ENCODE measurements at places on chromosomes 2 and 18.

DNA sequence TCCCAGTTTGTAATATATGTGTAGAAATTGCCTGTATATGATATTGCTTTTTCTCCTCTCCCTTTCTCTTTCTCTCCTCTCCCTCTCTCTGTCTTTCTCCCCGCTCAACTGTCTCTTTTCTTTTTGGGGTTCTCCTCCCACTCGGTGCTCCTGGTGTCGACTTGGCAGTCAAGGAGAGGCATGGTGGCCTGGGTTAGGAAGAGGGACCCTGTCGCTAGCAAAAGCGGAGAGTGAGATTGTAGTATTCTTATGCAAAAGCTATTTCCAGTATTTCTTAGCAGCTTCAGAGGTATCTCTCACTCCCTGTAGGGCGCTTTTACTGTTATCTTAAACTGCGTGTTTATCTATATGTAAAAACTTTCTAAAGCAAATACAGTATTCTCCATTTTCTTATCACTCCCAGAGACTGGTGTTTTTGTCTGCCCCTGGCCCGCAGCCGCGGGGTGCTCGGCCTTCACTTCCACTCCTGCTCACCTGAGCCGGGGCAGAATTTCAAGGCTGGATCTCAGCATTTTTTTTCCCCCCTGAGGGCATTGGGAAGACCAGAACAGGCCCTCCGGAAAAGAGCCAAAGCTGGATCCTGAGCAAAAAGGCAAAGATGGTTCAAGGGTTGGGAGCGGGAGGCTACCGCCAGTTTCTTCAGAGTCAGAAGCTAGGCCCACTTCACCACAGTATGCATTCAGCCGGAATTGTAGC lies 4.3 kb downstream of the SIX3 start:
- DNase-seq: no peak

DNA sequence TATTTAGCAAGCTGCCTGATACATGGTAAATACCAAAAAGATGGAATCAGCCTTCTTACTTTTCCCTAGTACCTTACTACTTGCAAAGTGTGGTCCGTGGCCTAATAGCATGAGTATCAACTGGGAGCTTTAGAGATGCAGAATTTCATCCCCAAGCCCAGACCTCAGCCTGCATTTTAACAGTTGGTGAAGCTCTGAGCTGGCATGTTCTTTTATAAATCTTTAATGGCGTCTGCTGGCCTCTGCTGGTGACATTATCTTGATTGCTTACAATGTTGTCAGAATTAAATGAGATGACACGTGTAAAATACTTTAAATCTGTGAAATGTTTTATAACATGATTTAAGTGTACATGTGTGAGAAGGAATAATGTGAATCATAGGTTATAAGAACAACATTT lies 115.1 kb upstream of the NOSTRIN start:
- DNase-seq: no peak

DNA sequence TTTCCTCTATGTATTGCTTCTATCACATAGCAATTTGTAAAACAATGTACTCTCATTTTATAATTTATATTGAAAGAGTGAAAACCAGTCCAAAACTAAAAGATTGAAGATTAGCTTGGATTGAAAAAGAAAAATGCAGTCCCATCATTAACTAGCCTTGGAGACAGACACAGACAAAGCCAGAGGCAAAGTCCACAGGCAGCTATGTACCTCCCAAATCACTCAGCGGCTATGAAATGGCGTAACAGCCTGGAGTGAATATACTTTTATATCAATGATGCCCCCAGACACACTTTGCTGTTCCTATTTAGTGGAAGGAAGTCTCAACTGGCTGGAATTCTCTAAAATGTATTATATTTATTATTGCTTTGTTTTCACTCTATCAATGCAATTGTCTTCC lies 33.6 kb upstream of the DOK6 start:
- DNase-seq: no peak

GRCh38 chr2:1640301-1641135 lies 103.8 kb downstream of the PXDN start:
- DNase-seq: no peak

- DNase-seq: no peak
Observed at GRCh38 chr2:174171686-174172445, 76.5 kb downstream of the OLA1 start.

DNA sequence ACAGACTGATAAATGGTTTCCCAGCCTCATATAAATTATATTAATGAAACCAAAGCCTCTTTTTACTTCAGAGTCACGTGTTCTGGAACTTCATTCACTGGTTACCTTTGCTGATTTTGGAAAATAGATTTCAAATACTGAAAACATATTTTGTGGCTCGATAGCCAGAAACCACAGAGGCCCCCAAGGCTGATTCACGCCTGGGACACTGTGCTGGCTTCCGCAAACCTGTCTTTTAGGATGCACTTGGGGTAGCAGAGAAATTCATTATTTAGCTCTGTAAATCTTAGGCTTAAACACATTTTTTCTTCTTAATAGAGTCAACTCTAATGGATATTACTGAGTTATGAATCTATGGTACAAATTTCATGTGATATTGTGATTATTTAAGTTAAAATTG lies 90.7 kb upstream of the TMEM18 start:
- DNase-seq: no peak

DNA sequence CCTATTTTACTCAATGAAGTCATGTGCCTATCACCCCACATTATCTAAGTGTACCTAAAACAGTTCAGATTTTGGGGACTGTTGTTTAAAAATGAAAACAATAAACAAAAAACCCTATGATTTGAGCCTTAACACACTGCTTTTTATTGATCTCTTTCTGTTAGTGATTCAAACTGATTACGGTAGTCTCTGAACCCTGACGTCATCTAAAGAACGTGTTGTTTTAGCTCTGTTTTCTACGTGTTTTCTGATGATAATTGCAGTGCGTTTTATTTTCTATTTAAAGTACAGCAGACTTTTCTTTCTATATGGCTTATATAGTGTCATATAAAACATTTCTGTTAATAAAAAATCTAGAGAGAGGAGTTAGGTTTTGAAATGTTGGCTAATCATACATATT lies 93.9 kb upstream of the FAM237A start:
- no peak for DNase-seq

GRCh38 chr2:3041841-3042600 lies 335.6 kb downstream of the EIPR1 start:
- no peak for DNase-seq

- DNase-seq: no peak
Observed at GRCh38 chr2:147634826-147635225, 210.0 kb upstream of the ACVR2A start.

GRCh38 chr2:187994464-187995331 lies 297.0 kb upstream of the GULP1 start:
- peak; percentile 53 for DNase-seq

- peak; percentile 73 for DNase-seq
Observed at GRCh38 chr18:45828917-45829811, 3.7 kb downstream of the SIGLEC15 start.

DNA sequence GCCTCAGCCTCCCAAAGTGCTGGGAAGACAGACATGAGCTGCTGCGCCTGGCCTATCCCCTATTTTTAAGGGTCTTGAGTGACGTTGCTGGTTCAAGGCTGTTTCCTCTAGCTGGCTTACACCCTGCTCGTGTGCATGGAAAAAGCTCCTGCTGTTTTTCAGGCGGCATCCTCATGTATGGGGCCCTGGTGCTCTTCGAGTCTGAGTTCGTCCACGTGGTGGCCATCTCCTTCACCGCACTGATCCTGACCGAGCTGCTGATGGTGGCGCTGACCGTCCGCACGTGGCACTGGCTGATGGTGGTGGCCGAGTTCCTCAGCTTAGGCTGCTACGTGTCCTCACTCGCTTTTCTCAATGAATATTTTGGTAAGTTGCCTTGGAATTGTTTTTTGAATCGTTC lies 22.0 kb upstream of the NFATC1 start:
- DNase-seq: no peak

DNA sequence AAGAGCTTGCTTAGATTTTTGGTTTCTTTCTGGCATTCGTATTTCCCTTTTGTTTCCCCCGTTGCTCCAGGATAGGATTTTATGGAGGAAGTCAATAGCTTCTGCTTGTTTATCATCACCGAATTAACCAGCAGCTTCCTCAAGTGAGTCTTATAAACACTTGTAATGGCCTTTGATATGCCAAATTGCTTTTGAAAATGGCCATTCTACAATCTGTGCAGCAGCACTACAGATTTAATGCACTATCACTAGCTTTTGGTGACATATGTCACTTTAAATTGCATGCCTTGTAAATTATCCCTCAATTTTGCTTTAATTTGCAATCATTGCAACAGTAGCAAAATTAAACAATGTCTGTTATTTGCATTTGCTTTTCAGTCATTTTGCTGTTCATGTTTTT lies 774.7 kb downstream of the METTL4 start:
- DNase-seq: no peak

- no peak for DNase-seq
Observed at GRCh38 chr2:17036361-17036760, 370.7 kb upstream of the CYRIA start.

- no peak for DNase-seq
Observed at GRCh38 chr18:7579176-7579917, 12.2 kb downstream of the PTPRM start.

DNA sequence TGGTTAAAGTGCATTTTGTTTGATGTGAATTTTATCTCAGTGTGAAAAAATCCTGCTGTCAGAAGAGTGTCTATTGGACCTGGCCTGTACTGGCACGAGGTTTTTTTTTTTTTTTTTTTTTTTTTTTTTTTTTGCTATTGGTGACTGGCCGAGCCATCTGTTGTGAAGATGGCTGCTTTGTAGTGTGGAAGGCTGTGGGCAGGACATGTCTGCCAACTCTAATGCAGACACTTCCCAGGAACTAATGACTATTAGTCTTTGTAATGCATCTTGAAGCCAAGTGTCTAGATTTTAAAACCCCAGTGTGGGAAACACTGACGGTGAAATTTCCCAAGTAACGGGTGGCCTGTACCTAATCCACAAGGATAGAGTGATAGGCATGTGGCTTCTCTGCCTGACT lies 34.3 kb downstream of the ZAP70 start:
- DNase-seq: no peak

DNA sequence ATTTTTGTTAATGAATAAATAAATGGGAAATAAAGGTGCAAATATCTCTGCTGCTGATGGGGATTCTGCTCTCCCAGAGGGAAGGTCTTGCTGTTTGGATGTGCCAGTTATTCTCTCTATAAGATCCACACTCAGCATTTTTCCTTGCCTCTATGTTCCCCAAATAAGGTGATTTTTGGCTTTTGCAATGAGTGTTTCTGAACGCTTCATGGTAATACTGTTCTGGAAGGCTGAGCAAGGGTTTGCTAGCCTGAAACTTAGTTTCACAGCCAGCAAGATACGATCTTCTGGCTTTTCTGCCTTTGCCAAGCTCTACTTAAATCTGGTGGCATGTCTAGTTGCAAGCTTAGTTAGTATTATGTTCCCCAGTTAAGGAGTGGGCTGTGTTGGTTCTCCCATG lies 114.6 kb downstream of the LPIN1 start:
- no peak for DNase-seq

DNA sequence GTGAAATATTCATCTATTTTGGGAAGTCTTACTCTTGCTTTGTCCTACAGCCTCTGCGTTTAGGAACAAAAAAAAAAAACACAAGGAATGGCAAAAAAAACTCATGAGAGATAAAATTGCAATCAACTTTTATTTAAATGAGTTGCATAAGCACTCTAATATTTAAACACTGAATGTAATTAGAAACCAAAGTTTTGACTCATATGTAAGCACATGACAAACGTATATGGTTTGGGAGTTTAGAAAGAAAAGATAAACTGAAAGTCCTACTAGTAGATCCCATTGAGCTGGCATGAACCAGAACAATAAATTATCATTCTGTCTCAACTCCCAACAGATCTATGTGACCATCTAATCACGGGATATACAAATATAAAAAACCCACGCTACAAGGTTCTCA lies 44.8 kb downstream of the REV1 start:
- no peak for DNase-seq

DNA sequence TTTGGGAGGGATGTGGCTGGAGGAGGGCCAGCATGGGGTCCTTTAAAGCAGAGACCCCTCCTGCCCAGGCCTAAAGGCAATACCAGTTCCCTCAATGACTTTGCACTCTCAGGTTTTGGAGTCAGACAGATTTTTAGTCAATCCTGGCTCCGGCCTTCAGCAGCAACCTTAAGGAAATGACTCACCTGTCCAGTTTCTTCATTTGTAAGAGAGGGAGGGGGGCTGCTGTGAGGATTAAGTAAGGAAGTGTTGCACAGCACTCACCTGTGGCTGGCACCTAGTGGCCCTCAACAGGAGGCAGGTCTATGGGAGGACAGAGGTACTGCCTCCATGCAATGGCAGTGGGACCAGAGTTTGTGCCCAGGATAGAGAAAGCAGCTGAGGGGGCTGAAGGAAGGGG lies 13.7 kb downstream of the CNGA3 start:
- DNase-seq: no peak

DNA sequence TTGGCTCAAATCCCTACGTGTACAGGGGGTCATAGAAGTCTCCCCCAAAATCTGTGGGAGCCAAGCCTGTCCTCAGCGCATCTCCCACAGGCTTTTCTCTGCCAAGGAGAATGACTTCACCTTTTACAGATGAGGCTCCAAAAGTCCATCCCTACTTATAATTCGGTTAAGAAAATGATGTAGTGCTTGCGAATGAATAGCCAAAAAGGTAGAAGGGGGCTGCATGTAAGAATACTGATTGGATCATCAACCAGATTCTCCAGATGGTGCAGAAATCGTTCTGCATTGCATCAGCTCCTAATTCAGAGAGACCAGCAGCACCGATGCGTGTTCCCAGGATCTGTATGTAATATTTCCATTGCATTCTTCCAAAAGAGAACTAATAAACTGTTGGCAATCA lies 91.9 kb downstream of the EPHA4 start:
- DNase-seq: no peak

GRCh38 chr2:10196110-10196892 lies 73.8 kb downstream of the RRM2 start:
- DNase-seq: no peak

DNA sequence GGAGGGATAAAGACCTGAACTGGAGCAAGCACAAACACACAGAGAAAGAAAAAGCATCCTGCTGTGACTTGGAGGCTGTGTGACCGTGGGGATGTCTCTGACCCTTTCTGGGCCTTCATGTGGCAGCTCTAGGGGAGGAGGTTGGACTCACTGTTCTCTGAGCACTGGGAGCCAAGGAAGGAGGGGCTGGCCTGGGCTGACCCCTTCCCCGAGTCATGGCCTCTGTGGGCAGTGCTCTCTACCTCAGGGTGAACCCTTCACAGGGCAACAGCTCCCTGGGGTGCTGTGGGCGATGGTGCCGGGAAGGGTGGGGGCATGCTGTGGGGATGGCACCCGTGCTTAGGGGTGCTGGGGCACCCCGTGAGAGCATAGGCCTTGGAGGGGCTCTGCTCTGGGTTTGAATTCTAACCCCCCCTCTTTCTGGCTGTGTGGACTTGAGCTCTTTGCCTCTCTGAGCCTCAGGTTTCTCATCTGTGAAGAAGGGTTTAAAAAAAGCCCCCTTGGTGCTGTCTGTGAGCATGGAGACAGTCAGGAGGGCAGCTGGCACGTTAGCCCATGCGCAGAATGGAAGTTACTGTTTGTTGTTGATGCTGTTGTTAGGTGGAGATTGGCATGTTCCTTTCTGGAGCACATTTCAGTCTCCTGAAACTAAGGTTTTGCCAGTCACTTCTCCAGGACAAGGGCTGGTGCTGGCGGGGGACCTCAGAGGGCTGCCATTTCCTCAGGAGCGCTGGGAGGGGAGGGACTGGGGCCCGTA lies 700 bp downstream of the TOGARAM2 start:
- DNase-seq: no peak

GRCh38 chr2:60498127-60498815 lies 55.2 kb downstream of the BCL11A start:
- no peak for DNase-seq

GRCh38 chr2:149766339-149766738 lies 178.8 kb upstream of the MMADHC start:
- no peak for DNase-seq

- peak; percentile 63 for DNase-seq
Observed at GRCh38 chr2:88729061-88729745, 37.7 kb downstream of the RPIA start.

GRCh38 chr2:127515383-127515915 lies 10.8 kb downstream of the IWS1 start:
- no peak for DNase-seq
